Tracheal epithelial cell (primary cell): ENCODE measurements at places on chromosomes 12 and 14. TPM values are rescaled to one million over a fixed set of nuclear protein-coding genes. Genes with fewer than 3 reads are reported as not detected.

The EXOC5 gene
- 51.2 and 54.5 TPM in 2 replicates for total RNA-seq

The LRP1-AS gene
- not detected in 2 replicates for total RNA-seq

The PTCSC3 gene
- not detected in 2 replicates for total RNA-seq

The A2ML1 gene
- total RNA-seq, result 45.1 and 95.9 TPM in 2 replicates

The FIGNL2 gene
- total RNA-seq, result under 0.01 TPM in 1 of 2 replicates, not detected in the other

The PIP4P1 gene
- 16.4 and 23.4 TPM in 2 replicates for total RNA-seq

The ATF7IP gene
- 16.1 and 22.8 TPM in 2 replicates for total RNA-seq

The PTMS gene
- 17.7 and 26.0 TPM in 2 replicates for total RNA-seq

The TMTC2 gene
- 7.7 and 8.5 TPM in 2 replicates for total RNA-seq

The C12orf54 gene
- total RNA-seq, result 3.4 TPM in 1 of 2 replicates, not detected in the other

The MYO1H gene
- not detected in 2 replicates for total RNA-seq

The MANSC4 gene
- total RNA-seq, result not detected in 2 replicates

The SYNDIG1L gene
- under 0.01 TPM in 1 of 2 replicates, not detected in the other for total RNA-seq
